ENCODE measurements at places on chromosomes 4 and X.

GRCh38 chrX:118049713-118050112 is 66.9 kb downstream of the KLHL13 start:
- no peak for DNase-seq

DNA sequence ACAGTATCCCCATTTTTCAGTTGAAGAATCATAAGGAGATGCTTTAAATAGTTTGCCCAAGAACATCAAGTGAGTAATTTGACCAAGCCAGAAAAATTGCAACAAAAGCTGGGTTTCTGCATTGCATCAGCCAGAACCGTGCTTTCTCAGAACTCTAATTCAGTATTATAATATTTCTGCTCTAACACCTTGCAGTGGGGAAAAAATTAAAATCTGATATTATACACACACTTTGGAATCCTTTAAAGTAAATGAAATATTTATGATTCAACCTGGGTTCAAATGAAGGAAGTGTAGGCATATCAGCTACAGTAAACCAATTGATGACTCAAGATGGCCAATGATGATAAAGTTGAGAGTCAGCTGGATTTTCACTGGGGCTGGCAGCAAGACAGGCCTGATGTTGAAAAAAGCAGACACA is 387.6 kb upstream of the ZFP42 start:
- no peak for DNase-seq

DNA sequence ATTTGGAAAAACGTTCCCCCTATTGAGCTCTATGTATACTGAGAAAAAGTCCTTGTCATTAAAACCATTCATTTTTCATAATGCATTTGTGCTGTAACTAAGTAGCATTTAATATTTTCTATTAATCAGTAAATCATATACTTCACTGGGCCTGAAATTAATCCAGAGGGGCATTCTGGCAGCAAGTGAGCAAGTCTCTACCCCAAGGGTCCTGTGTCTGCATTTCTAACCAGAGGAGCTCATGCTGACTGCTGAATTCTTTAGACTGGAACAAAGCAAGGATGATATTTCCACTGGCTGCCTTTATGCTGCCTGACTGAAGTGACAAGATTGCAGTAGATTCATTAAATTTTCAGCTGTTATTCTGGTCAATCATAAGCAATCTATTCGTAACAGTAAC is 246.5 kb downstream of the SLITRK2 start:
- DNase-seq: no peak

GRCh38 chrX:130158311-130158710 is 7.3 kb downstream of the AIFM1 start:
- no peak for DNase-seq

DNA sequence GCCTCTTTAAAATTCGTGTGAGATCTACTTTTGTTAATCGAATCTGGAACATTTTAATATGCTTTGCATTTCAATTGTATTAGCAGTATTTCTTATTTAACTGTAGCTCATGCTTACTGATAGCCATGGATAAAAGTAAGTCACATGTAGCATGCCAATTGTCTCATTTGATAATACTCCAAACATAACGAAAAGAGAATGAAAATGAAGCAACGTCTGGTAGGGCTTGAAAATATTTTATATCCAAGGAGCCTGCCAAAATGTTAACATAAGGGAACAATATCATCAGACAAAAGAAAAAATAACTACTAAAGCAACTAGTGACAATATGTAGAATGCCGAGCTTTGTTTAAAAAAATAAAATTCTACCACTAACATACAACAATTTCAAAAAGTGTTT is 94.1 kb upstream of the MID1 start:
- no peak for DNase-seq

GRCh38 chr4:109764376-109764775 is 34.5 kb upstream of the PLA2G12A start:
- no peak for DNase-seq

GRCh38 chr4:112732142-112732541 is 95.2 kb downstream of the LARP7 start:
- DNase-seq: no peak

DNA sequence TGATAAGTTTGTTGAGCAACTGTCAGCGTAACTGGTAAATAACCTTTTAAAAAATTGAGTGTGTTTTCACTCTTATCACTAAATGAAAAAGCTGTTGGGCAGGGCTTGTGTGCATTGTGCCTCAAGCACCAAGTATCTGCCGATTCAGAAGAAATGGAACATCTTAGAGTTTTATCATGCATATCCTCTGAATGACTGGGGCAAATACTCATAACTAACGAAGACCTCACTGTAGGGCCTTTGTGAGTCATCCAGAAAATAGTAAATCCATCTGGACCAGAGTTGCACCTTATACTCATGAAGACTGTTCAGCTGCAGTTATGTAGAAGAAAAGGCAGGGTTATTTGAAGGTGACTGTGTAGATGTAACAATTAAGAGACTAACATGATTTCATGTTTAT is 222.1 kb downstream of the CAMK2D start:
- DNase-seq: no peak

DNA sequence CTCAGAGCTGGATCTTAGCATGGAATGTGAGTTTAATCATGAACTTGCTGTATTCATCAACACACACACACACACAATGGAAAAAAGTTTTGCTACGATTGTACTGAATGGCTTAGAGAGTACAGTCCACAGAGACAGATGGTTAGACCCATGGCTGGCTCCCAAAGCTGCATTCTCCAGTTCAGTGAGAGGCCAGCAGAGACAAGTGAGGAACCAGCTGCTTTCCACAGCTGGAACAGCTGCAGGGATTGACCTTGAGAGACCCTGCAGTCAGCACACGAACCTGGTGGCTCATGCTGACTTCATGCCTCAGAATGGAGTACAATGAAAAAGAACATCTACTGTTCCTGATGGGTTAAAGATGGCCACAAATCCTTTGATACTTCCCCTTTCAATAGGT is 94.5 kb downstream of the DHX15 start:
- no peak for DNase-seq

DNA sequence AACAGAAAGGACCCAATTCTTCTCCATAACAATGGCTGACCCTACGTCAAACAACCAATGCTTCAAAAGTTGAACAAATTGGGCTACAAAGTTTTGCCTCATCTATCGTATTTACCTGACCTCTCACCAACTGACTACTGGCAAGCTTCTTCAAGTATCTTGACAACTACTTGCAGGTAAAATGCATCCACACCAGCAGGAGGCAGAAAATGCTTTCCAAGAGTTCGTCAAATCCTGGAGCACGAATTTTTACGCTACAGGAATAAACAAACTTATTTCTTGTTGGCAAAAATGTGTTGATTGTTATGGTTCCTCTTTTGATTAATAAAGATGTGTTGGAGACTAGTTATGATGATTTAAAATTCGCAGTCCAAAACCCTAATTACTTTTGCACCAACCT is 6.7 kb upstream of the GAB1 start:
- no peak for DNase-seq
